H1 (cell line): ENCODE measurements at places on chromosomes 16 and 17. TPM values are rescaled to one million over a fixed set of nuclear protein-coding genes. Genes with fewer than 3 reads are reported as not detected.

Gene ABCA8
- total RNA-seq: not detected in 2 replicates

Gene SAMD14
- total RNA-seq: 5.8 and 5.9 TPM in 2 replicates

GRCh38 chr16:67206838-67207248 lies 7.9 kb downstream of the ELMO3 start:
- DNase-seq: no peak

DNA sequence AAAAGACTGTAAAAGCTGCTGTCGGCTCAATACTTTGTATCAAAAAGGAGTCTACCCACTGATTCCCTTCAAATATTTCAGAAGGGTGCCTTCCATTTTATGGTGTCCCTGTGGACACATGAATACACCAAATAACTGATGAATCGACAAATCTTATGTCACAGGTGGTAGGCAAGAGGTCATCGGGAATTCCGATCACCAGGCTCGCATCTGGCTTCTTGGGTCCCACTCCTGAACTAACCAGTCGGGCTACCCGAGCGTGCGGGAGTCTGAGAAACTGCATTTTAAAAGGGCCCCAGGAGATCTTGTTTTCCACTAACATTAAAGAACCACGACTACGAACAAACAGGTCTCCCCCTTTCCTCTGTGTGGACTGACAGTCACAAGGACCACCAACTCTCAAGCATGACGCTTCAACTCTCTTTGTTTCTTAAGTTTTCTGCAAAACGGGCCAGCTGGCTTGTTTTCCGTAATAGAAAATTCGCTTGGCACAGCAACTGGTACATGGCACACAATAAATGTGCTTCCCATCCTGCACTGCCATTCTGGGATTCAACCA lies 873 bp downstream of the PSME3IP1 start:
- DNase-seq: no peak

- DNase-seq: peak; percentile 70
Measured at GRCh38 chr16:49754495-49755312, 101.2 kb downstream of the ZNF423 start.

DNA sequence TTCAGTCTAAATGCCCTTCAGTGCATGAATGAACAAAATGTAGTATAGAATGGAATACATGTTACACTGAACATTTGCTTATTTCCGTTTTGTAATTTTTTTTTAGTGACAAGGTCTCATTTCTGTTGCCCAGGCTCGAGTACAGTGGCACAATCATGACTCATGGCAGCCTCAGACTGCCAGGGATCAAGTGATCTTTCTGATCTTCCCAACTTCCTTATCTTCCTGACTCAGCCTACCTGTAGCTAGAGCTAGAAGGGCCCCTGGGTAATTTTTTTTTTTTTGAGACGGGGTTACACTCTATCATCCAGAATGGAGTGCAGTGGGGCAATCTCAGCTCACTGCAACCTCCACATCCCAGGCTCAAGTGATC lies 7.3 kb upstream of the SLX4 start:
- no peak for DNase-seq
